ENCODE measurements at places on chromosomes 11 and 22.

DNA sequence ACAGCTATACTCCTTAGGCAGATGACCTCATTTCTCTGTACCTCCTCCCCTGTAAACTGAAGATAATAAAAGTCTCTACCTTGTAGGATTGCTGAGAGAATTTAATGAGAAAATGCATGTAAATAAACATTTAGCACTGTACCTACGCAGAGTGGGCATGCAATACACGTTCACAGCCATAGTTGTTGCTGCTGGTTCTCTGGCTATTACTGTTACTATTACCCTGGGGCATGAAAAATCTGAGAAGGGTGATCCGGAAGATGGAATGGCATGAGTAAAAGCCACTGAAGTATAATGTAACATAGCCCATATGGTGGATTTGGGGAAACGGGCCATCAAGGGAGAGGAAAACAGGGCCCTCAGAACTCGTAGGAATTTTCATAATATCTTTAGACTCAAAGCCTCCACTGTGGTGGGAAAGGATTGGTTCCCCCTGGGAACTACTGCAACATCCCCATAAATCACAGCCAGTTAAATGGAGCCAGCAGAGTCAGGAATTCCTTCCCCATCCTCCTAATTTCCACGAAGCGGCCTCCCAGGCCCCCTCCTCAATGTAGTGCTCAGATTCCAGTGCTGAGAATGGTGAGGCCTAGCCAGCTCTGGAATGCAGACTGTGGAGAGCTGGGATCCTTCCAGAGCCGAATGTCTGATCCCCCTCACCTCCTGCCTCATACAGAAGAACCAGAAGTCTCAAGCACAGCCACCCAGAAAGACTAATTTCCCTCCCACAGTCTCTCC, 205.3 kb downstream of the MN1 start:
- DNase-seq = no peak

DNA sequence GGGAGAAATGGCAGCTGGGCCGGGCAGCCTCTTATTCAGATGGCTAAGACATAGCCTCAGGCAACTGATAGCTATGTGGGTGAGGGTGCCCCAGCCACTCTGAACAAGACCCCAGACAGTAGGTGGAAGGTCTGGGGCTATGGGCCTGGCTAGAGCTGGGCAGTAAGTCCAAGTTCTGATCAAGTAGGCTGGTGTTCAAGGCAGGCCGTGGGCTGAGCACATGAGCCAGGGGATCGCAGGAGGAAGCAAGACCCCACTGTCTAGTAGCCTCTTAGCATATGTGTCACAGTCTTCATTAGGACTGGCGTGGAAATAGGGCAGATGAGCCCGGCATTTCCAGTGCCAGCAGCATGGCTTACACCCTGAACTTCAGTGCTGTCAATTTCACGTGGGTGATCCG, 192.1 kb downstream of the ADAMTS15 start:
- DNase-seq = no peak

- no peak for DNase-seq
Observed at GRCh38 chr11:58497951-58498350, 10.0 kb downstream of the OR5B21 start.

DNA sequence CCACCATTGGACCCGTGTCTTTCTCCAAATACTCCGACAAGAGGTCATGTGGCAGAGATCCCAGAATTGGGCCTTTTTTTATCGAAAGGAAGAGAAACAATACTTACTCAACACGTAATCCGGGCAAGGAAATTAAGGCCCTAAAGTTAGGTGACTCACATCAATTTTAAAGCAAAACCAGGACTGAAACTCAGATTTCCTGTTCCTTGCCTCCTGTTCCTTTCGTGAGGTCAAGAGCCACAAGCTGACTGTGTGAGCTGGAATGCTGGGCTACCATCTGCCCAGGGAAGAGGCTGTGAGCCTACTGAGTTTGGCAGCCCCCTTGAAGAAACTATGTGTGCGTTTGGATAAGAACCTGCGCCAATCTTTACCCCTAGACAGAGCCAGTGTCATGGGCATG, 27.1 kb upstream of the MRGPRX2 start:
- DNase-seq = no peak

DNA sequence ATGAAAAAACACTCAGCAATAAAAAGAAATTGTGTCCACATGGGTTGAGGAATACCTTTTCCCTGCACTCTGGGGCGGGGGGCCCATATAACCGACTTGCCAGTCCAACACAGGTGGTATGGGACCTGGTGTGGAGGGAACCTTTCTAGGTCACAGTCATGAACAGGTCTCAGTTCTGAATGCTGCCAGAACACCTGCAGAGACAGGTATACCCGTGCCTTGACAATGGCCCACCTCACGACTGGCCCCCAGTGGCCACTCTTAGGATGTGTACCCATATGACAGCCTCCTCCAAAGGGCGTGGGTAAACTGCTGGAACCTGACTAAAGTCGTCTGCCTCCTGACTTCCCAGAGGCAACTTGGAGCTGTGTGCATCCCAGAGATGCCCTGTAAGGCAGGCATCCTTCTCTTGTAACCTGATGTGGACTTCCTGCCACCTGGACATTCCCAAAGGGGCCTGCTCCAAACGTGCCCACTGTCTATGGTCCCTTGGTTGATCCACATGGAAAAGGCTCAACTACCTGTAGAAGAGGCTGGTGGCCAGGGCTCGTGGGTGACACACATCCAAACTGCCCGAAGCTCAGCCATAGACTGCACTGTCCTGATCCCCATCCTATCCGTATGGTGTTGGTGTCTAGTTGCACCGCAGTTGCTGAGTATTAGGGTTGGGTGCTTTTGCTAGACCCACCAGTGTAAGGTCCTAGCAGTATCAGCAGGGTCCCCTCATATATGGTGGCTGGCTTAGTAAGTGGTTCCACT, 859.3 kb downstream of the BRD1 start:
- peak; percentile 3 for DNase-seq

DNA sequence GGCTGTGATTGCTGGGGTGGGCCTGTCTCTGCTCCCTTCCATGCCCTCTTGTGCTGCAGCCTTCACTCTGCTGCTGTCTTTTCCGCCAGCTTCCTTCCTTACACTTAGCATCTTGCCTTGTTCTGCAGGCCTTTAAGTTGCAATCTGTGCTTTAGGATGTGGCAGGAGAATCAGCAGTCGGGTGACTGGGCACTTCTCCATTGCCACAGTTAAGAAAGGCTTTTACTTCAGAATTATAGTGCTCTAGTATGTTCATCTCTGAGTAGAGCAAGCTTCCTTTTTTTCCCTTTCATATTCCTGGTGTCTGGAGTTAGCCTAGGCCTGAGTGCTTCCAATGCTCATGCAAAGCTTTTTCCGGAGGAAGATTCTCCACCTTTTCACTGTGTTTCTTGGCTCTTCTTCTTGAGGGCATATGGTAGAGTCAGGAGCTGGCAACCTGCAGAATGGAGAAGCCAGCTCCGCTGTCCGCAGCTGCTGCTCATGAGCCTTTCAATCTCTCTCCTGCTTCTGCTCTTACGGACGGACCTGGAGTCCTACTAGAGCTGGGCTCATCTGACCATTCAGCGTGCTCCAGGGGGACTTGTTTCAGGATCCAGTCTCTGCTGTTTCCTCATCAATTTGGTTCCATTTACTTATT, 20.2 kb downstream of the PPP6R2 start:
- no peak for DNase-seq

- no peak for DNase-seq
Observed at GRCh38 chr11:66280428-66280827, 2.5 kb downstream of the CNIH2 start.

- DNase-seq = no peak
Observed at GRCh38 chr22:19619144-19620009, 94.9 kb upstream of the SEPTIN5 start.

DNA sequence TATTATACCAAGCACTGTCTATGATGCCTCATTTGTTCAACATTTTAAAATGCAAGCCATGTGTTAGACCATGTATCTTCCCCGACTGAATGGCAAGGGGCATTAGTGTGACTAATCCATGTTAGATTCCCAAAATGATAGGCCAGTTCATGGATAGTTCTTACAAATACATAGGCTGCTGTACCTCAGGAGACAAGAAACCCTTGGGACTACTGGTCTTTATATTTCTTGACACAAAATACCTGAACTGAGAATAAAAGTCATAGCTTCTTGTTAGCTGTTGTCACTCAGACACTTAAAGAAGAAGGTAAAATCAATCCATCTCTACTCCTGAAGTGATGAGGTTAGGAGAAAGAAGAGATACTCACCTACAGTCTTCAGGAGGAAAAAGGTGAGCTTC, at the start of gene OR8D4:
Gene OR8D4 (plus strand): TSS at position 301 of the 400 bp plus-strand sequence. CDS start 4,265 bp downstream, outside the sequence.
- DNase-seq = no peak

- no peak for DNase-seq
Observed at GRCh38 chr11:82895437-82896091, 4.7 kb downstream of the PRCP start.

- no peak for DNase-seq
Observed at GRCh38 chr22:49871482-49871881, 17.8 kb downstream of the ZBED4 start.

DNA sequence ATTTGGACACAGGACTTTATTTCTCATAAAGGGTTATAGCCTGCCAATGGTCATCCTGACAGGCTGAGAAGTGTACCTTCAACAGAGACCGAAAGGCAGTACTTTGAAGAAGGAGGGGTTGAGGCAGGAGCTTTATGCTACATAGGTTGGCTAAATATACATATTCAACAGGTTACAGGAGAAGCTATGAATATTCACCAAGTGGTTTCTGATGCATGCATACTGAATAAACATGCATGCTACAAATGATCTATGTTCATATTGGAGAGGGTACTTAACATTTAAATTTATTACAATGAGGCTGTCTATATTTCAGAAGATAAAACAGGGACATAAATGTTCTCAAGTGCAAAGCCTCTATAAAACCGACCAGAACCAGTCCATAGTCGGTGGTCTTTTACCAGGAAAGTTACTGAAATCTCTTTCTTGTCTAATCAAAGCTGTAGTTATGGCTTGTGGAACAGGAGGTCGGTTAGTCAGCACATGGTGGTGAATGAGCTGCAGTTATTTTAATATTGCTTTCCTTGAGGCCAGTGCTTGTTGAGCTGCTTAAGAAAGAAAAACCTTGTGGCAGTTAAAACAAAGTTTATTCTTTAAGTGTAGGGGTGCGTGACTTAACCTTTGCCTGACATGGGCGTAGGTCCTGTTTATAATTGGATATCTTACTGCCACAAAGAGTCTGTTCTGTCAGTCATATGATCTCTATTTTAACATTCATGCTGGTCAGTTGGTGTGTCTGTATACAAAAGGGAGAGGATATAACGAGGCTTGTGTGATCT, 19.5 kb downstream of the CNTF start:
- no peak for DNase-seq

DNA sequence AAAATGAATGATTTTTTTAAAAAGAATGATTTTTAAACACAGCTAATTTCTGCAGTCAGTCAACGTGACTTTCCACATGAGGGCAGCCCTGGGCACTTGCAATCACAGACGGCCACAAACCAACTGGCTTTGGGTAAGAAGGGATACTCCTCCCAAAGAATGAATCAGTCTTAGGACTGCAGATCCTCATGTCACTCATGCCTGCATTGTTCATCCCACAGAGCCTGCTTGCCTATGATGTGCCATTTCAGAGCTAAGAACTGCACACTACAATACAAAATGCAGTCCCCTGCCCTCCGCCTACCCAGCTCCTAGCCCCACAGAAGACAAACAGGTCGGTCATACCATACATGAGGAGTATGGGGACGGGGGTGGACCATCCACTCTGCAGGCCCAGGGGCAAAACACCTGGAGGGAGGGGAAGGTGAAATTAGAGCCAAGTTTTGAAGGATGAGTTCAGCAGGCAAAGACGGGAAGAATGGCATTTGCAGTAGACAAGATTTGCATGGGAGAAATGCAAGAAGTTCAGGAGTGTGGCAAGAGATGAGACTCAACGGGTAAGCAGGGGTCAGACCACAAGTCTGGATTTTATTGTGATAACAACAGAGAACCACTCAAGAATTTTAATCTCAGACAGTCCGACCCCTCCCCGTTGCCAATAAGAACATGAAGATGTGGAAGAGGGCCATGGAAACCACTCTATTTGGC, 24.7 kb downstream of the PACSIN2 start:
- no peak for DNase-seq

DNA sequence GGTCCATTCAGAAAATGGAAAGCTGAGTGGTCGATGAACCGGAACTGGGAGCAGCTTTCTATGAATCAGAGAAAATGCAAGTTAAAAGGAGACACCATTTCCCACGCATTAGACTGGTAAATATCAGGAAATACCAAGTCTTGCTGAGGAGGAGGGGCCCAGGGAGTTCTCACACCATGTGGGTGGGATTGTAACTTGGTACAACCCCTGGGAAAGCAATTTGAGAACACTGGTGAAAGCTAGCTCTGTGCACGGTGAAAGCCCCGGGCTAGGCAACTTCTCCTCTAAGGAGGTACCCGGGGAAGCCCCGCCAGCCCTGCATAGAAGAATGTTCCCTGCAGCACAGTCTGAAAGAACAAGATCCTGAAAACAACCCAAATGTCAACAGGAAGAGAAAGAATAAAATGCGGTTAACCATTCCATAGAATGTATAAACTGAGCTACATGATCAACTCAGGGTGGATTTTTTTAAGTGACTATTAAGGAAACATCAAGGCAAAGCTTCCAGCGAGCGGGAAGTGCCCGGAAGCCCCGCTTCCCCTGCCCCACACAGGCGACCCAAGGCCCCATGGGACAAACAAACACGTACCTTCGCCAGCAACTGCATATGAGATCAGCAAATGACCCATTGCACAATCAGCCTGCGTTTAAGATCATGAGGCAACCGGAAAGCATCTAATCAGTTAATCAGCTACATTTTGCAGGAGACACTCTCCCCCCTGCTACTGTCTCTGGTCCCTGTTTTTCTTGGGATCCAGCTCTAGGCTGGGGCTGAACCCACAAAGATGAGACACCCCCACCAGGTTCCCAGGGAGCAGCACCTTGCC, 11.3 kb downstream of the SHANK2 start:
- DNase-seq = no peak

DNA sequence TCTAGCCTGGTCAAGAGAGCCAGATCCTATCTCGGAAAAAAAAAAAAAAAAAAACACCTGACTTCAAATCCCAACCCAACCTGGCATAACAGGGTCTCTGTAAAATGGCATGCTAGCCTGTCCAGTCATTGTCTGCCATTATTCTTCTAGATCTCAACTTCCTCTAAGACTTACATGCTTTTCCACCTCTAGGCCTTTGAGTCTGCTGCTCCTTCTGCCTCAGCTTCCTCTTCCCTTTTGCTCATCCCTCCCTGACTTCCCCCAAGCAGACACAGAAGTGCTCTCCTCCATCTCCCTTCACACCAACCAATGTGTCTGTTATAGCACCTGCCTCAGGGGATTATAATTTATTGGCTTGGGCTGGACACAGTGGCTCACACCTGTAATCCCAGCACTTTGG, 7.8 kb downstream of the STK33 start:
- DNase-seq = no peak
